Activated T-cell treated with anti-CD3 and anti-CD28 coated beads for 4 hours (primary cell): ENCODE measurements at places on chromosomes 1 and 21.

DNA sequence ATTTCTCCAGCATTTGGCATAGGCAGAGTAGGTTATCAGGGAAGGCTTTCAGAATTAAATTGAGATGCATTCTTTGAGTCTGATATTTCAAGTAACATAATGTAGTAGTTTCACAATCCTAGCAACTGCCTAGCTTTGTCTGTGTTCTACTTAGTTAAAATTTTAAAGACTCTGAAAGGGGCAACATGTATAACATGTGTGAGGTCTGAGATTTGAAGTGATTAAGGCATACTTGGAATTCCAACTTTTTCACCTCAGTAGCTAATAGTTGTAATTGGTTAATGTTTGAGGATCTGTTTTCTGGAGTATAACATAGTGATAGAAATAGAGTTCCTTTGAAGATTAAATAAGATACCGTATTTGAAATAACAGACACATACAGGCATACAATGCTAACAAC is 335.2 kb upstream of the BEND5 start:
- no peak for DNase-seq

DNA sequence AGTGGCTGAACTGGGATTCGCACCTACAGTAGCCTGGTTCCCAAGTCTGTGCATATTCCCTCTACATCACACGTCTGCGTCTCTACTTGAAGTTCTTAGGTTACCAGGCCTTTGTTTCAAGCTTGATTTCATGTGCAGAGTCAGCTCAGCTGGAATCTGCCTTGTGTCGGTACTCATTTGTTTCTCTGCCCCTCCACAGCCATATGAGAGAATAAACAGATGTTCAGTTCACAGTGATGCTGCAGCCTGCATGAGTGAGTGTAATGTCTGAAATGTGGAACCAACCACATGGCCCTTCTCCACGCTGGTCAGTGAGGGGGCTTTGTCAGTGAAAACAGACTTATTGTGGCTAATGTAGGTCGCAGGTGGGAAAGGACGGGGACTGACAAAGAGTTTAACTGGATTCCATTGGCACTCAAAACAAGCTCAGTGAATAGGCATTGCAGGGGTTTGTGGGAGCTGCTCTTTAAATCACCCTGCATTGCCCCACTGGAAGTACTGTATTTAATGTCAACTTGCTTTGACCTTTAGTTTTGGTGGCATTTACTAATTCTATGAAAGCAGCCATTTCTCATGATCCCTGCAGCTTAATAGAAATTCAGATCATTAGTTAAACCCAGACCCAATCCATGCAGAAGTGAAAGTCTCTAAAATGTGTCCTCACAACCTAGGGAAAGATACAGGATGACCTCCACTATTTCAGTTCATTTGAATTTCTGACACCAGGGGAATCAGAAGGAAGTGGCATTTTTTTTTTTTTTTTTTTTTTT is 136.4 kb upstream of the FAM78B start:
- DNase-seq: no peak

DNA sequence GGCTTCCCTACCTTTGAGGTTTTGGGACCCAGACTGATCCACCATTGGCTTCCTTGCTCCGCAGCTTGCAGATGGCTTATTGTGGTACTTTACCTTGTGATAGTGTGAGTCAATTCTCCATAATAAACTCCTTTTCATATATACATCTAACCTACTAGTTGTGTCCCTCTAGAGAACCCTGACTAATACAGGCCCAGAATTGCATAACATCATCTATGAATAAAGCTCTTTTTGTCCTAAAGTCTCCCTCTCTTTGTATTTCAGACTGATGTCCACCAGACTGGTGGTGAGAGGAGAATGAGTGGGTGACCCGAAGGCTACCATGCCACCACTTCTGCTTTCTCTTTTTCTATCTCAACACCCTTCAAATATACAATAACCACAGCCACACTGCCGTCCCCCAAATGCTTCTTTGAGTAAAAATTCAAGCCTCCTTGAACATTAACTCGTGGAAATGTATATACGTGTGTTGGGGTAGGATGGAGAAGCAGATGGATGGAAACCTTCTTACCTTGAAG is 265.7 kb downstream of the PTBP2 start:
- DNase-seq: no peak

GRCh38 chr1:211613951-211614350 is 35.0 kb upstream of the SLC30A1 start:
- DNase-seq: no peak

DNA sequence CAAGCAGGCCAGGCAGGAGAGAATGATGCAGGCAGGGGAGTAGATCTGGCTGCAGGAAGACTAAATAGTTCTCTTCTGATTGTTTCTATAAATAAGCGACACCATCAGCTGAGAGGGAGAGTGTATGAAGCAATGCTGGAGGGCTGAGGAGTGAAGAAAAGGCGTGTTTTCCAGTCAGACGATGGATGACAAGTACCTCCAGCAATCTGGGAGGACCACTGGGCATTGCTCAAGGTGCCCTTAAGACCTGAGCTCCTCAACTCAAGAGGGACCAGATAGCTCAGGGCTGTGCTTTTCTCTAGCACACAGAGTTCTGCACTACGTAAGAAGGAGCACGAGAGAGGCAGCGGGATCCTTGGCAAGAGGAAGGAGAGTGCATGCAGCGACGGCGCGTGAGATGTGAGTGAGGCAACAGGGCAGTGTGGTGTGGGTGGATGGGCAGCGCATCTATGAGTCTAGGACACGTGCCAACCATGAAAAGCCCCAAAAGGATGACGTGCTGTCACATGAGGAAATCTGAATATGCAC is 36.0 kb downstream of the PABPC4 start:
- no peak for DNase-seq

DNA sequence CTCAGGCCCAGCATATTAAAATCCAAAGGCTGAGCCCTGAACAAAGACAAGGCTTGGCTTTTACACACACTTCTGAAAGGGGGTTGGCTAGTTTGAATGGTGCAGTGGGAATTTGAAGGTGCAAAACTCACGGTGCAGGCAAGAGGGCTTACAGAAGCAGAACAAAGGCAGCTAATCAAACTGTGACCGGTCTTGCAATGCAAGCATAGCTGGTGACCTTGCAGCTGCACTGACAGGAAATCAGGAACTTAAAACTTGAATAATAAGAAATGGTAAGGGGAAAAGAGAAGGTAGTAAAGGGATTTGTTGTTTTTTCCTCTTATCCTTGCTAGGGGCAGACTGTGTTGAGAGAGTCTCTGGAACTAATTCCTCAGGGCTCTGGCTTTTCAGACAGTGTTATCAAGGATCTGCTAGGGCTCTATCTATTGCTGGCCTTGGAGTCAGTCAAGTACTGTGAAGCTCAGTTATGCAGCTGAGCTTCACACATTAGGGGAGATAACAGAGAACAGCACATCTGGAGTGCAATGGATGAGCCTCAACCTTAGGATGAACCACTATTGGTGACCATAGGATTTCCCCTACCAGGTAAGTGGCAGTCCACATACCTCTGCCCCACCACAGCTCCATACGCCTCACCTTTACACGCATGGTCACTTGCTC is 97.6 kb downstream of the PPIAL4G start:
- no peak for DNase-seq

- no peak for DNase-seq
Measured at GRCh38 chr1:51997974-51998382, 7.5 kb upstream of the RAB3B start.

DNA sequence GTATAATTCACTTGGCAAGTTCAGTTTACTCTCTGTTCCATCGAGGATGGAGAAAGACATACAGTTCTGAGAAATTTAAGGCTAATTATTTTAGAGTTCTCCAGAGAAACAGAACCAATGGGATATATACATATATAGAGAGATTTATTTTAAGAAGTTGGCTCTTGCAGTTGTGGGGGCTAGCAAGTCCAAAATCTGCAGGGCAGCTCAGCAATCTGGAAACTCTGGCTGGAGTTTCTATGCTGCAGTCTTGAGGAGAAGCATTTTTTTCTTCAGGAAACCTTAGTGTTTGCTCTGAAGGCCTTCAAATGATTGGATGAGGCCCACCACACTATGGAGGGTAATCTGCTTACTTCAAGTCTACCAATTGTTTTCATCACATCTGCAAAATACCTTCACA is 34.6 kb downstream of the TRAF5 start:
- no peak for DNase-seq

GRCh38 chr1:209816923-209817322 is 10.8 kb upstream of the UTP25 start:
- no peak for DNase-seq

GRCh38 chr21:34807881-34808568 is 139.2 kb downstream of the CLIC6 start:
- DNase-seq: peak; percentile 36

DNA sequence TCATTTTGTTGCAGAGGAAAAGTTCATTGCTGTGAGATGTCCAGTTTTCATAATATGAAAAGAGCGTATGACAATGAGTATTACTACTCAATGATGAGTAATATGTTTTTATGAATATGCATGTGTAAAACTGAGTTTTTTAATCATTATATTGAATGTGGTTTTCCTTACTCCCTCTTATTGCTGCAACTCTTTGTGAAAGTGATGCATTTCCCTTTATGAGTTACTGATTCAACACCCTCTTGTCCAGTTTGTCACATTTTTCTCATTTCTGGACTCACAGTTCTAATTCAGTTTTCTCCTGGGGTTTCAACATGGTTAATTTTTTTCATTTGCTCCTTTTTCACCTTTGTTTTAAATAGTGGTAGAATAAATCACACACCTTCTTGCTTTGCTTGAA is 35.2 kb upstream of the KCNJ15 start:
- DNase-seq: no peak

GRCh38 chr1:40583980-40584379 is 52.5 kb downstream of the ZNF684 start:
- no peak for DNase-seq

GRCh38 chr1:55560266-55560665 is 345.1 kb upstream of the USP24 start:
- DNase-seq: no peak

DNA sequence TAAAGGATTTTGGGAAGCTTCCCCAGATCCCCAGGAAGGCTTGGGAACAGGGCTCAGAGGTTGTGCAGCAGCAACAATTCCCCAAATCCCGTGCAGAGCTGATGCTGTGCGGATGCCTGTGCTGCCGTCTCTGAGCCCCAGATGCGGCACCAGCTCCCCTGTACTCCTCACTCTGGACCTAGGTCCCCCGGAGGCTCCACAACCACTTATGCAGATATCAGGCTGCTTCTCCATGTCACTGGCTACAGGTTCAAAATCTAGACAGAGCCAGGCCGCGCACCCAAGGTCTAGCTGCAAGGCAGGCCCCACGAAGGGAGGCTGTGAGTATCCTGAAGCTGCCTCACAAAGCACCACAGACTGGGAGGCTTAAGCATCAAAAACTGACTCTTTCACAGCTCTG is 81.6 kb downstream of the PDE9A start:
- no peak for DNase-seq

GRCh38 chr1:62082456-62083363 is 111.9 kb upstream of the L1TD1 start:
- DNase-seq: peak; percentile 12

DNA sequence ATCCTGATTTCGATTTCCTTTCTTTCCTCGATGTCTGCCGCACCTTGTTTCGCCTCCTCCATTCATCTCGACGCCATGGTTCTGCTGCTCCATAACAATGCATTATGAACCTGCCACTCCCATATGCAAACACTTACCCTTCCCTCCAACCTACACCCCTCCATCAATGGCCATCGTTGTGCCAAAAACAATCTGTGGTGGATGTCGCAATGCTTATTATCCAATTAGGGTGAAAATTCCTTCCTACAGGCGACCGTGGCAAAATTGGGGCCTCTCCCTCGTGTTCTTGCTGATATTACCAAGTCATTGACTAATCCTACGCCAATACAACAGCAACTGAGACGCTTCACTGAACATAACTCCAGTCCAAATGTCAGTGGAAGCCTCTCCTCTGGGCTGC is 40.3 kb downstream of the CLEC20A start:
- no peak for DNase-seq
